ENCODE measurements at places on chromosomes 12 and 14.

DNA sequence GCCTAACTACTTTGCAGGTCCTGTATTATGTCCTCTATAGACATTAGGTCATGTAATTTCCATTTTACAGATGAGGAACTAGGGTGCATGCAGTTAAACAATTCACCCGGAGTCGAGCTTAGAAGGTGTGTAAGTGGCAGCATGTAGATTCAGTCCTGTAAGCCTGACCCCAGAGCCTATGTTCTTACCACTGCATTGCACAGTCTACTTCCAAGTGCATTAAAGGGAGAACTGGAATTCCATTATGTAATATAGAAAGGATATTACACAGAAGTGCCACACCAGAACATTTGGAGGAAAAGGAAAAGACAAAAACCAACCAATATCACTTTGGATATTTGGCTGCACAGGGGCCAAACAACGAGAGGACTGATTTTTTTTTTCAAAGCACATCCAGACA lies 1.2 kb downstream of the GLT8D2 start:
- DNase-seq, result no peak

DNA sequence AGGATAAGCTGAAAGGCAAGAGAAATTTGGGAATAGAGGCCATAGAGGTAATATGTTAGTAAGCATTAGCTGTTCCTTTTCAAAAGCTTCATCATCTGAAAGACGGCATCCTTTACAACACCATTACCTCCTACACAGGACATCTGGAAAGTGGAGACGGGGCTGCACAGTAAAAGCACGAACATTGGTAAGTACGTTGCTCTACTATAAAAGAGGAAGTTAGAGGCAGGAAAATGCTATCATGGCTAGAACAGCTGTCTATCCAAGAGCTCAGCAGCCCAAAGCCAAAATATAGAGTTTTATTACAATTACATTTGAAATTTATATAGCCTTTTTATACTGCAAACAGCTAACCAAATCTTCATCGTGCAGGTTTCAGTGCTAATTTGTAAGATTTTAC lies 172.3 kb upstream of the GRIP1 start:
- DNase-seq, result no peak

DNA sequence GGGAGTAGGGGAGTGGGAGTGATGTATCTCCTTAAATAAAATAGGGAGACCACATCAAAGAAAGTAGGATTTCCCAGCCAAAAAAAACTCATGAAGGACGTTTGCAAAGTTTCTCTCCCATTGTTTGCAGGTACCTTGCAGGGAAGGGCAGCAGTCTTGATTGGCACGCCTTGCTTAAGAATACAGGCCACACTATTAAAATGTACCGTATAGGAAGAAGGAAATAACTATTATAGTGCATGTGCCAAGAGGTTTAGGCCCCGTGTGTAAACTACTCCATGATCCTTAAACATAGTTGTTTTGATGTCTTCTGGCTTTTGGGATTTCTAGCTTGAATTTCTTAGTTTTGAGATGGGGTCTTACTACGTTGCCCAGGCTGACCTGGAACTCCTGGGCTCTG lies 42.5 kb downstream of the PRORP start:
- no peak for DNase-seq

DNA sequence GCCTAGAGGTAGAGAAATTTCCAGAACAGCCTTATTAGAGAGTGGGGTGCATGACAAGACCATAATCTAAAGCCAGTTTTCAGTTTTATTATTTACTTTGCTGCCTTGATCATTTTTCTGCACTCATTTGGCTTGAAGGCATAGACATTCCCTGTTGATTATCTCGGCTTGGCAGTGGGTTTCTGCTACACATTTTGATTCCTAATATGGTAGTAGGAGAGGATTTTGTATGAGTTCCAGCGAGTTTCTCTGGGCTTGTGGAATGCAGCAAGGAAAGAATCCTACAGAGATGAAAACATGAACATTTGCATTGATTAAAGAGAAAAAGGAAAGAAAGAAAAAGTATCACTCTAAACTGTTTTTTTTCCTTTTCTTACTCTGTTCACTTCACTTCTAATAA lies 281.2 kb downstream of the PAWR start:
- DNase-seq, result no peak

DNA sequence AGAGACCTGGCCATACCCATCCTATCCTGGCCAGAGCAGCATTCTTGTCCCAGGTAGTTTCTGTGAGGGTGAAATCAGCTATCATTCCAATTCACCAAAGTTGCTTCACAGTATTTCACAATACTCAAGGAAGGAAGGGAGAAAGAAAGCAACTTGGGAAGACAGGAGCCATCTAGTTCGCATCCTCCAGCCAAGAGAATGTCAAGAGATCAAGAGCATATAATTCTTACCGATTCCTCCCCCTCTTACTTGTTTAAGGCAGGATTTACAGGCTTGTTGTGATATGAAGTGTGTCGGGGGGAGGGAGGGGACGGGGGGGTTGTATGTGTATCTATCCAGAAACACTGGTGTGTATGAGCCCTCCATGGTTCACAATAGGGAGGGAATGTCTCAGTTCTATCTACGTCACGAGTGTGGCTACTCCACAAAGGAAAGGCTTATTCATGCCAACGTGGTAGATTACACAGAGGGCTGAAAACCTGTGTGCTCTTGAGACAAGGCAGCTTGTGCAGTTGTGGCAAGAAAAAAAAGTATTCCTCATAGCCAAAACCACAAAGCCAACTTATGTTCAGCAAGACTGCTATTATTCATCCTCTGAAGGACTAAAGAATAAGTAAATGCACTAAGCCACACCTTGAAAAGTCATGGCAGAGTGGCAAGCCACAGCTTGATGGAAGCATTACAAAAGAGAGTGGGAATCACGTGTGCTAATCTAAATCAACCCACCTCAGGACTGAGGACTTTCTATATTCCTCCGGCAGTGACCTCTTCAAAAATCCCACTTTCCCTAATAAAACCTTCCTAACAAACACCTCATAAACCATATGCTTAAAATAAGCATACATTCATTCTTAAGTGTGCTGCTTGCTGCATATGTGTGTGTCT lies 35.0 kb downstream of the CORO1C start:
- DNase-seq, result no peak

- no peak for DNase-seq
These were observed 36.1 kb upstream of the STXBP6 start for GRCh38 chr14:25086081-25086480.

DNA sequence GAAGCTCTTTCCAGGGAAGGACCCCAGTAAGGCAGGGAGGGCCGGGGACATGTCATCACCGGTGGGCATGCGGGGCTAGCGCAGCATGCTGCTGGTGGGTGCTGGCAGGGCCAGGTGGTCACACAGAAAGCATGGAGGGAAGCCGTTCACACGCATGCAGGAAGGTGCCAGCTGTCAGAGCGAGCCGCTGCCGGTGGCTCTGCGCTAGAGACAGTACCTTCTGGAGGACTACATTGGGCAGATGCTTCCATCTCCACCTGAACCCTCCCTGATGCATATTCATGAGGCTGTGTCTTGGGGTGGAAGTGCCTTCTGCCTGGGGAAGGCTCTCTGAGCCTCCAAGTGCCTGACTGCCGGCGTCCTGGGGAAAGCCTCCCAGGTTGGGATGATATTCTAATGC lies 203.8 kb downstream of the CALM1 start:
- no peak for DNase-seq

DNA sequence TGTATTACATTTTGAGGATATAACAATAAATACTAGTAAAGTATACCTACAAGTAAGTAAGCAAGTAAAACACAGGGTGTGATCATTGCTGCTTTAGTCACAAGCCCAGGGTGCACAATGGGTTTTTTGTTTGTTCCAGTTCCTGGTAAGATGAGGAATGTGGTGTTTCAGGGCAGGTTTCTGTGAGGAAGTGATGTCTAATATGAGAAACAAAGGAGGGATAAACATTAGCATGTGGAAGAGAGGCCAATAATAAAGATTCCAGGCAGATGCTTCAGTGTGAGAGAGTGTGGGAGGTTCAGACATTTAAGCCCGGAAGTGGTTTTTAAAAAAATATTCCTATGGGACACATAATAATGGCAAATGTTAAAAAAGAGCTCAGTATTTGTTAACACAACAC lies 808.1 kb upstream of the USP15 start:
- DNase-seq, result no peak
